ENCODE measurements at places on chromosomes 7 and 10.

GRCh38 chr7:43693687-43694398, 35.5 kb downstream of the COA1 start:
- DNase-seq: no peak

DNA sequence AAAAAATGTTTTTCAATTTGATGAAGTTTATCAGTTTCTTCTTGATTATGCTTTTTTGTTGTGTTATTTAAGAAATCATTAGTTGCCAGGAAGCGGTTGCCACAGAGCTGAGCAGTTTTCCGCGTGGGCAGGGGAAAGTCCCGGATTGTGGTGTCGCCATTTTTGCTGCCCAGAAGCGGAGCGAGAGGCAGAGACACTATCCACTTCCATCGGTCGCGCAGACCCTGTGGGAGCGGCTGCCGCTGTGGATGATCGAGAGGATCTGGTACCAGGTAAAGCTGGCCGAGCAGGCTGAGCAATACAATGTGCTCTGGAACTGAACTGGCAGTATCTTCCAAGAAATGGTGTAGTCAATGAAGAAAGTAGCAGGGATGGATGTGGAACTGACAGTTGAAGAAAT, 119.8 kb downstream of the ZNF736 start:
- DNase-seq: no peak

- no peak for DNase-seq
Measured at GRCh38 chr10:129945526-129945925, 18.5 kb downstream of the EBF3 start.

GRCh38 chr7:79608005-79608404, 154.5 kb upstream of the MAGI2 start:
- no peak for DNase-seq

- DNase-seq: no peak
Measured at GRCh38 chr7:147136352-147136751, 1019.8 kb downstream of the CNTNAP2 start.

- DNase-seq: no peak
Measured at GRCh38 chr10:118107541-118107940, 60.8 kb upstream of the RAB11FIP2 start.

GRCh38 chr7:144483189-144483588, 79.7 kb upstream of the NOBOX start:
- DNase-seq: no peak

DNA sequence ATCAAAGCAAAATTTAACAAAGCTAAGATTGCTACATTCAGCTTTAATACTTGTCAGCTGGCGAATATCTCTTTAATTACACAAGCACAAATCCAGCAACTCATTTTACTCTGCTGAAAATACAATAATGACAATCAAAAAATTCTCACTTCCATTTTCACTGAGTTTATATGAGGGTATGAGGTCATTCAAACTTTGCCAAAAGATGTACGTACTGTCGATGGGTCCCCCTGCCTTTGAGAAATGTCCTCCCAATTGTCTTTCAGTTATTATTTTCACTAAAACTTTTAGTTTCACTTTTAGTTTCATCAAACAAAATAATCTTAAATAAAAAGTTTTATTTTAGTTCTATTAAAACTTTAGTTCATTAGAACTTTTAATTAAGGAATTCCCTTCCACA, 159.5 kb upstream of the WDR11 start:
- no peak for DNase-seq

- DNase-seq: no peak
Measured at GRCh38 chr10:72049969-72050781, 38.2 kb downstream of the SPOCK2 start.

- no peak for DNase-seq
Measured at GRCh38 chr7:10756981-10757380, 216.7 kb upstream of the PHF14 start.

DNA sequence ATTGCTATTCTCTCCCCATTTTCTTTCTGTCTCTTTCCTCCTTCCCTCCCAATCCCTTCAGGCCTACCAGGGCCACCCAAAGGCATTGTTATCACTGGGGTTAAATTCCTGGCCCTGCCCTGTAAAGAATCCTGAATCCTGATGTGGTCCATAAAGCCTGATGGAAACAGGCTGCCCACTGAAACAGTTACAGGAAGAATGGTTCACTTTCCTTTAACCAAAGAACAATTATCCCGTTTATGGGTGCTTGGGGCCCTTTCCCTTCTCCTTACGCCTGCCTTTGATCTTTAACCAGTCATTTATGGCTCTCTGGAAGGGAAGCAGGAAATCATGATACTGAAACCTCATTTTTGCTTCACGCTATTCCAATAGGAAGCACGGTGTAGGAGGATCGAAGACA, 273.1 kb upstream of the NEBL start:
- no peak for DNase-seq

DNA sequence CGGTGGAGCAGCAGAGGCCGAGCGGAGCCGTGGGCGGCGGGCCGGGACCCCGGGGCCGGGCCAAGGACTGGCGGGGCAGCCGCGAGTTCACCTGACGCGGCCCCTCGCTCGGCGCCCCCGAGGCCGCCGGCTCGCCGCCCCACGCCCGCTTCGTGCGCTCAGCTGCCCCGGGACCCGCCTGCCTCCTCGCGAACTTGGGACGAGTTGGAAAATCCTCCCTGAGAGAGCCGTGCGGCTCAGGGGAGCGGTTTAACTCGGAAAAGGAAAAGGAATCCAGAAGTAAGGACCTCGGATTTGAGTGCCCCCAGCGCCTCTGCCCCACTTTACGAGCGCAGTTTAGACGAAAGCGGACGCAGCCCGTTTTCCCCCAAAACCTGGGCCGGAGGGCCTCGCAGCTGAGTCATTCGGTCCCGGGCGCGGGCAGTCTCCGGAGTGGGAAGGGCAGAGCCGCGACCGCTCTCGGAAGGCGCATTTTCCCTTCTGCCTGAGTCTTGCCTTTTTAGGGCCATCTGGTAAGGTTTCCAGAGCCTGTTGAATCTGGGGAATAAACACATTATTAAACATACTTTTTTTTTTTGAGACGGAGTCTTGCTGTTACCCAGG, 744 bp downstream of the CREM start:
- no peak for DNase-seq

- DNase-seq: no peak
Measured at GRCh38 chr7:18948521-18948920, 168.9 kb downstream of the TWIST1 start.

DNA sequence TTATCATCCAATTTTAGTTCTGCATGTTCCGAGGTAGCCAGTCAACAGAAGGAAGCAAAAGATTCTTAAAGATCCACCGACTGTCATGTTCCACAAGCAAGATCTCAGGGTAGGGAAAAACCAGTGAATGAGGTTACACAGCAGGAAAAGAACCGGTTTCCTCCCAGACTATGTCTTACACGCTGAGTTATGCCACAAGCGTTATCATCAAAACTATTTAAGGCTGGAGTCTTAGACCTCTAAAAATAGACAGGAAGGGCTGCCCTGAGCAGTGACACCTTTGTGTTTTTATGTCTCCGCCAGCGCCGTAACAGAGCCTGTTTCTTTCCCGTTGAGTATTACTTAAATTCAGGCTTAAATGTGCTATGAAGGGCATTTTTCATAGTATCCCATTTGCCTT, 48.3 kb downstream of the PROSER2 start:
- no peak for DNase-seq

- no peak for DNase-seq
Measured at GRCh38 chr10:99325281-99325680, 3.9 kb upstream of the CNNM1 start.

DNA sequence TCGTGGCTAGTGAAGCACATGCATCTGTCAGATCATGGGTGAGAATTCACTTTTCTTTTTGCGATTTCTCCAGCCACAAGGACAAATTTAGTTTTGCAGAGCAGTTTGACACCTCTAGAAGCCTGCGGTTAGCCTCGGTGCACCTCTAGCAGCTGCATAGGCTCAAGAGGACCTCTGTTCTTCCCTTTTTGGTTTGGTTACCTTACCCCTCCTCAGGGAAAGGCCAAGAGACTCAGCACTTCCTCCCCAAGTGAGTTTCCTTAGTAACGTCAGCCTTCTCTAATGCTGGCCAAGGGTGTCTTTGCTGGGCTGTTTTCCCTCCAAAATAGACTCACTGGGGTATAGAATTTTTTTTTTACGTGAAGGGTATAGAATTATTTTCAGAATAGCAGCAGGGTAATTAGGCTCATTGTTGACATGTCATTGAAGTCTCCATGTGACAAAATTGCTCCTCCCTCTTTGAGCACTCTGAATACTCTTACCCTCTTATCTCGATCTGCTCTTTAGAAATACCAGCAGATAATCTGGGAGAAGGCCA, 97.8 kb downstream of the AUTS2 start:
- DNase-seq: no peak
